ENCODE measurements at places on chromosomes 11 and 22.

DNA sequence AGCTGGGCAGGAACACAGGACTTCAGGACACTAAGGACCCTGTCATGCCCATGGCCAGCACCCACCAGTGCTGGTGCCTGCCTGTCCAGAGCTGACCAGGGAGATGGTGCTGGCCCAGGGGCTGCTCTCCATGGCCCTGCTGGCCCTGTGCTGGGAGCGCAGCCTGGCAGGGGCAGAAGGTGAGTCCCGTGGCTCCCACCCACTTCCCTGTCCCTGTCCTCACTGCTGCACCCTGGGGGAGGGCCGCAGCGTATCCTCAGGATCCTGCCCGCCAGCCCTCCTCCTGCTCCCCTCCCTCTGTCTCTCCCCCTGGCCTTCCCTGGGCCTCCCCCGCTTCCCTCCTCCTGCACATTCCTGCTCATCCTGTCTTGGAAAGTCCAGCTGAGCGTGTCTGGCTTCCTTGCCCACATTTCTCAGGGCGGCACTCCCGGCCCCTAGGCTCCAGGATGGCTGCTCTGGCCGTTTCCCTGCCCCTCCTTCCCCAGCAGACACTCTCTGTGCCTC lies 8.7 kb downstream of the CSF2RB start:
- DNase-seq: no peak

- no peak for DNase-seq
Observed at GRCh38 chr11:43517518-43517917, 158.8 kb downstream of the TTC17 start.

- DNase-seq: peak; percentile 28
Observed at GRCh38 chr11:129950101-129951091, 52.2 kb downstream of the PRDM10 start.

DNA sequence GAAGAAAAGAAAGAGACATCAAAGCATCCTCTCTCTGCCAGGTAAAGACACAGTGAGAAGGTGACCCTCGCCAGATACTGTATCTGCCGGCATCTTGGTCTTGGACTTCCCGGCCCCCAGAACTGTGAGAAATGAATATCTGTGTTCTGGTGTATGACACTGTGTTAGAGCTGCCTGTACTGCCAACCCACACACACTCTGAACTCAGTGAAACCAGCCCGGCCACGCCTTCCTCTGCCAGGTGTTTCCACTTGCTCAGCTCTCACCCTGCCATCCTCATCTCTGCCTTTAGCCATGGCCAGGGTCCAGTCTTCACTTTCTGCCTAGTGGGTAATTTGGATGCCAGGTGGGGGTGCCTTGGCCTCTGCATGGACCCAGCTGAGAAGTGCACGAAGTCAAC lies 24.0 kb downstream of the CBX7 start:
- no peak for DNase-seq

DNA sequence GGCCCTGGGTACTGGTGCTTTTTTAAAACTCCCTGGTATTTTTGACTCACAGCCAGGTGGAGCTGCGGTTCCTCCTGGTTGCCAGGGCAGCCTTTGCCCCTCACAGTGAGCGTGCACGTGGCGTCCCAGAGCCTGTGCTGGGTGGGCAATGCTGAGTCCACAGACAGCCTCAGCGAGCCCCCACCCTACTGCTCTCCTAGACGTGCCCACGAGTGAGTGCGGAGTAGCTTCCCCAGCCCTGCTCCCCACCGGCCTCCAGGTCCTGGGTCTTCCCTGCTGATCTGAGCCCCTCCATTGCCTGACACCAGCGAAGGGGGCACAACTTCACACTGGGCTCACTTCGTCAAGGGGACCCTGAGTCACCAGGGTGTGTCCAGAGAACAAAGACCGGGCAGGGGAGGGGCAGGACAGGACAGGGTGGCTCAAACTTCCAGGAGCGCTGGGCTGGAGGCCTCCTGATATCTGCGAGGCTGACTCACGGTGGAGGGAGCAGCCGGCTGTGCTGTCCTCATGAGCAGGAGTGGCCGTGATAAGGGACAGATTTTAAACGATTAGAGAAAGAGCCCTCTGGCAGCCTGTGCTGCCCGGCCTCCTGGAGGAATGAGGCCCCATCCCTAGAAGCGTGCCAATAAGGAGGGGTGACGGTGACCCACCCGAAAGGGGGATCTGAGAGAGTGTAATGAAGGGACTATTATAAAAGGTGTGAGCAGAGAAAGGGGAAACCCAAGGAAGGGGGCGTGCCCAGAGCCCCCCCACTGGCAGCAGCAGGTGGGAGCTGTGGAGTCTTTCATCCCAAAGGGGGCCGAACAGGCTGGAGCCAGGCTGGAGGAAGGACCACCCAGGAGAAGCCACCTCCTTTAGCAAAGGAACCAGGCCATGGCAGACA lies 129.3 kb upstream of the FGF3 start:
- no peak for DNase-seq

GRCh38 chr11:15730263-15730994 lies 615.7 kb downstream of the INSC start:
- no peak for DNase-seq

DNA sequence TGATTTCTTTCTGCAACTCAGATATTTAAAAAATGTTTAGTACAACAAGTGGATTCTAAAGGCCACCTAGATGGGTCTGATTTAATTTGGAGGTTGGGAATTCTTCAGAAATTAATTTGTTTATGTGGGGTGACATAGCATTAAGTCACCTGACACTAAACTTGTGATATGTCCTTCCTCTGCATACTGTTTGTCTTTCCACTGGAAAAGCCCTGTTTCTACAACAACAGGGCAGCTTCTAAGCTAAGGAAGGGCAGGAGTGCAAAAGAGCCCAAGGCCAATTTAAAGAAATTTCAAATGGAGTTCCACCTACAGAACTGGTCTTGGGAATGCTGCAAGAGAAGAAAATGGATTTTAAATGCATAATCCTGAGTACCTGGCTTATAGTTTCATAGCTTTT lies 319.2 kb downstream of the SOX6 start:
- no peak for DNase-seq

DNA sequence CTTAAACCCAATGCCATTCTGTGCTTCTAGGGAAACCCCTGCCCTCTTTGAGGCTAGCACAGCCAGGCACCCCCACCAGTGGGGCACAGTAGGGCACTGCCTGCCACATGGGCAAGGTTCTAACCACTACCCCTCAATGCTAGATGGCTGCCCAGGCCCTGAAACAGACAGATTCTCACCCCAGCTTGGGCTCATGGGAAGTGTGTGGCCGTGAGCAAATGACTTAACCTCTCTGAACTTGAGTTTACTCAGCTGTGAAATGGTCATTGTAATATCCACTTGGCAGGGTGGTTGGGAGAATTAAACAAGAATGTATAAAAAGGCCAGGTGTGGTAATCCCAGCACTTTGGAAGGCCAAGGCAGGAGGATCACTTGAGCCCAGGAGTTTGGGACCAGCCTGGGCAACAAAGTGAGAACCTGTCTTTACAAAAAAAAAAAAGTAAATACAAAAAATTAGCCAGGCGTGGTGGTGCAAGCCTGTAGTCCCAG lies 22.4 kb downstream of the C22orf23 start:
- DNase-seq: no peak
